ENCODE measurements at places on chromosomes 1 and 21. TPM values are rescaled to one million over a fixed set of nuclear protein-coding genes. Genes with fewer than 3 reads are reported as not detected.

The ITLN2 gene
- 0.64 TPM for total RNA-seq

The ELAVL4 gene
- not detected for total RNA-seq

The SPRR2F gene
- total RNA-seq, result not detected

The KLHDC7A gene
- not detected for total RNA-seq
